Fibroblast of lung (primary cell): ENCODE measurements at places on chromosomes 4 and X.

- DNase-seq, result peak; percentile 73
Measured at GRCh38 chrX:57900975-57901374, 9.3 kb downstream of the ZXDA start.

DNA sequence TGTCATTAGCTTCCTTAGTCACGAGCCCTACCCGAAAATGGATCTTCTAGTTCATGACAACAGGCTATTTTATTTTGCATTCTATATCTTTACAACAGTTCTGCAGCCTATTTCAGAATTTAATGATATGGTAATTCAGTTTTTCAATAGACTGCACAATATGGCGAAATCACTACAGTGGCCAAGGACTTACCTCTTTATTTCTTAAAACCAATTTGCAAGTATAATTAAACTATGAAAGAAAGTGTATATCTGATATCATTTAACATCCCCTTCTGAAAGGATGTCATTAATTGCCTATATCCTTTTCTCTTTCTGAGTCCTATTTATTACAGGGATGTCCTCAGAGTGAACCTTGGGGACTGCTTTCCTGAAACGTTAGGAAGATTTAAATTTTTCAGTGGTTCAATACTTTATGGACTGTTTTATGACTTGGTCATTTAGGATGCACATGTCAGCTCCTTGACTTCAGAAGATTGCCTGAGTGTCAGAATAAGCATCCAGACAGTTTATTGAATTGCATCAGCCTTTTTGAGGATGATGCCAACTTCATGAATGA is 190.8 kb upstream of the GEMIN8 start:
- DNase-seq, result no peak

DNA sequence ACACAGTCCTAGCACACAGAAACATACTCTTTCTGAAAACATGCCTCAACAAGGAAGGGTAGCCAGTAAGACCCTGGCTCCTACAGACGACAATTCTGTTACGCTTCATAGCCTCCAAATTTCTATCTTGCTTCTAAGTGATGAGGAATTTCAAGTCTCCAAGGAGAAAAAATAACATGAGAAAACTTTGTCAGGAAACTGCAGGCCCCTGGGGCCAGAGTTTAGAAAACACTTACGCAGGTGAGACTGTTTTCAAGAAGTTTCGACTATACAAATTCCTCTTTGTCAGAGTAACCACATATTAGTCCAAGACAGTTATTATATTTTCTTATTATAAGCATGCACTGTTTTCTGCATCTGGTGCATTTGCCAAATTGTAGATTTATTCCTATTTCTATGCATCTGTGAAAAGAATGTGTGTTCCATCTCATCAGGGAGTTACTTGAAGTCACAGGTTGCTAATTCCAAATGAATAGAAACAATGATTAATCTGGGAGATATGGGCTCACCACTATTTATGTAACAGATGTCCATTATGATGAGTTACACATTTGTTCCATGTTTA is 30.3 kb upstream of the HCCS start:
- no peak for DNase-seq

DNA sequence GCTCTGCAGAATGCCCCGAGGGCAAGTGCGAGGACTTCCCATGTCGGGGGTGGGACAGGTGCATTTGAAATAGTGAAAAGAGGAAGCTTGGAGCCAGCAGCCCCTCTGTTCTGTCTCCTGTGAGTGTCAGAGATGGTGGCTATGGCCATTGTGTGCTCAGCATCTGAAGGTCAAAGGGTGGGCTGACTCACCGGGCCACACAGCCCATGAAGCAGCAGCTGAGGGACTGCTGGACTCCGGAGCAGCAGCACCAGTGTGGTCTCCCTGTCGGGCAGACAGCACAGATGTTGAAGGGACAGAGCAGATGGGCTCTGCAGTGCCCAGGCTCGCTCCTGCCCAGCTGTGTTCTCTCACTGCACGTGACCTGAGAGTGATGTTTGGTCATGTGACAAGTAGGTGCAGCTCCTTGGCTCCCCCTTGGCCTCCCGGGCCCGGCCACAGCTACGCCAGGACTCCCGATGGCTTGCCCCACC is 53.5 kb downstream of the TBC1D14 start:
- peak; percentile 35 for DNase-seq

DNA sequence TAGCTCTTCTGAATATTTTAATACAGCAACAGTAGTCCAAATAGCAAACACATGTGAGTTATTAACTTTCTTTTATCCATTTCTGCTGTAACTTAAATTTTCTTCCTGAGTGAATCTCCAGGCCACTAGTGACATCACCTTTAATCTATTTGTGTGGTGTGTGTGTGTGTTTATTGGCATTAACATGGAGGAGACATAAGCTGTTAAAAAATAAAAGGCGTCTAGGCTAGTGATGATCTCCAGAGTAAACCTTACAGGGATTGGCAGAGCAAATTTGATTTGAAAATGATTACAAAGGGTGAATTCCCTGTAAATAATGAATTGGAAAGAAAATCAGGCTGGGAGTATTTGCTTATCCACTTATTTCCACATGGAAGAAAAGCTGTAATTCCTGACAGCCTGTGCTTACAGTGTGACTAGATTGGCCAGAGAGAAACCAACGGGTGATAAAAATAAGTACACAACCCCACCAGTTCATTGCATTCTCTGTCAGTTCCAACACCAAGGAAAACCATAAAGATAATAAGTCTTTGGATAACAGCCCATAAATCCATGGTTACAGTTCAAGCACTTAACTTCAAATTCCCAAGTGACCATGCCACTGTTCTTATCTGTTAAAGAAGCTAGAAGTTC is 186.1 kb downstream of the ENOX2 start:
- DNase-seq, result no peak
